ENCODE measurements at places on chromosomes 16 and 17.

GRCh38 chr17:73939806-73940205 lies 263.7 kb upstream of the RPL38 start:
- no peak for DNase-seq

GRCh38 chr17:81519284-81520020 lies 6.9 kb upstream of the ACTG1 start:
- peak; percentile 45 for DNase-seq

- no peak for DNase-seq
These were observed 3.2 kb downstream of the CSF3 start for GRCh38 chr17:40018211-40019121.

- no peak for DNase-seq
These were observed 5.0 kb downstream of the SPDYE4 start for GRCh38 chr17:8753136-8753975.

Measured in RKO (cell line).